ENCODE measurements at places on chromosomes 11 and 22.

DNA sequence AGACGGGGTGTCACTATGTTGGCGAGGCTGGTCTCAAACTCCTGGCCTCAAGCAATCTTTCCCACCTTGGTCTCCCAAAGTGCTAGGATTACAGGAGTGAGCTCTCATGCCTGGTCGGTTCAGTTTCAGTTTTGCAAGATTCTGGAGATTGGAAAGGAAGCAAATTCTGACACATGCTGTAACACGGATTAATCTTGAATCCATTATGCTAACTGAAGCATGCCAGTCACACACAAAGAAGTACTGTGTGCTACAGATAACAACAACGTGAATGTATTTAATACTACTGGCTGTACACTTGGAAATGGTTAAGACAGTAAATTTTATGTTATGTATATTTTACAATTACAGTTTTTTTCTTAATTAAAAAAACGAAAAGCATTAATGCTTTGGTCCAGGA, 107.6 kb downstream of the MED15 start:
- DNase-seq, result no peak

DNA sequence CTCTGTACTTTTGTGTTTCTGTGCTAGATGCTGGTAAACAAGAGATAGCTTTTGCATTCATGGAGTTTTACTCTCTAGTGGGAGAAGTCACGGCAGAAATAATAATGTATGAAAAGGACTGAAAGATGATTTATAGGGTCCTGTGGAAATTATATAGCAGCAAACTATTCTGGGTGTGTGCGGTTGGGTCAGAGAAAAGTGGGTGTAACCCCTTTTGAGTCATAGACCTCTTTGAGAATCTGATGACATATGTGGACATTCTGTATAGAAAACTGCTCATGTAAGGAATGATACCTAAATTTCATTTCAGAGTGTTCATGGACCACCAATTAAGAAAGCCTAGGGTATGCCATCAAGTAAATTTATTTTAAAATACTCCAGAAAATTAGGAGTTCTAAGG, 54.4 kb downstream of the TMEM135 start:
- DNase-seq, result no peak

DNA sequence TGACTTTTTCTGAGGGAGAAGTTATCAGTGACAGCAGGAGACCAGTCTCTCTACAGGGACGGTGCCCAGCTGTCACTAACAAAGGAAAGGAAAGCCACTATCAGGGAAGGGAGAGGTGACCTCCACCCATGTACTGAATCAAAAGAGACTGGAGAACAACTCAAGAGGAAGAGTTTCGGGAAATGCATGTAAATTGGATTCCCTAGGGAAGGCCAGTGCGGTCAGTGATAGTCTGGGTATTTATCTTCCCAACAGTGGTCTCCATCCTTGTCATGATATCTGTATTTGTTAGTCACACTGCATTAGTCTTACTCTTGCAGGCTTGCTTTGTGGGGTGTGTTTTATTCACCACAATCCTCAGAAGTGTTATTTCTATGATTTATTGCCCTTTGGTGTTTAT, 193.4 kb upstream of the KIRREL3 start:
- no peak for DNase-seq

DNA sequence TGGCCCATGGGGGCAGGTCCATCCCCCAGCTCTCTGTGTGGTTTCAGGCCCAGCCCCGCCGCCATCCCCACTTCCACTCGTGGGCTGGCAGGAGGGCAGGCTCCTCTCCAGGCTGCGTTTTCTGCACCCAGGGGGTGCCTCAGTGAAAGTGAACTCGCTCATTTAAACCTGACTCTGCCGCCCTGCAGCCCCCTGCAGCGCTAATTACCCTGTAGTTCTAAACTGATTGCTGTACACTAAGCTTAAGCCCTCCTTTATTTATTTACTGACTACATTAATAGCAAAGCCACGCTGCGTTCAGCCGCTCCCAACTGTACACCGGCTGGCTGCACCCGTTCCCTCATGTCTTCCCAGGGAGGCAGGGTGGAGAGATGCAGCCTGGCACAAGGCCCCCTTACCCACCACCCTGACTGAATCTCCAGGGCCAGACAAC, 36.6 kb upstream of the NNMT start:
- no peak for DNase-seq

DNA sequence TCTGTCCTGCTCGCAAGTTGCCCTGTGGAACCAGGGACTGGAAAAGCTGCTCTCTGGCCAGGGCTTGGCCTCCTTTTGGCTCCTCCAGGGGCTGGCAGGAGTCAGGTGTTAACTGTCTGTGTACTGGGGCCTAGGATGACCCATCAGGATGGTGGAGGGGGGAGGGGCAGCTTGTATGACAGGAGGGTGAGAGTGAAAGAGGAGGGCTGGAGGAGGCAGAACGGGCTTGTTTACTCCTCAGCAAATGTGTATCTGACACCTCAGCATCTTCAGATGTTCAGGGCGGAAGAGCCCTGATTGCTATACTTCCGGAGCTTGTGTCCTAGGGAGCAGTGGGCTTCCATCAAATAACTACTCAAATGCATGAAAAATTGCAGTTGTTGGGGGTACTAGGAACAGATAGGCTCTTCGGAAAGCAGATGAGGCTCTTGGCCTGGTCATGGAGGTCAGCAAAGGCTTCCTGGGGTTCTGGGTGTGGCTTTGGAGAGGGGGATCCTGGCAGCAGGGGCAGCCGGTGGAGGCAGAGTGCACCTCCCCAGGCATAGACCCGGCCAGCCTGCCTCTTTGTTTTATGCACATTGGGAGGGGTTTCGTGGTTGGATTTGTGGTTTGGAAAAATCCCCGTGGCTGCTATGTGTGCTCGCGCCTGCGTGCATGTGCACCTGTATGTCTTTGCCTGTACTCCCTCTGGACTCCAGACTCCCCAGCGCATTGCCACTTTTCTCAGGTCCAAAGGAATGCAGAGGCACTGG, 31.2 kb downstream of the CD82 start:
- DNase-seq, result peak; percentile 88

Data from activated CD4-positive, alpha-beta T cell treated with anti-CD3 and anti-CD28 coated beads for 36 hours (primary cell).